ENCODE measurements at places on chromosomes 13 and 19.

- DNase-seq, result no peak
Measured at GRCh38 chr13:36242761-36243160, 28.4 kb upstream of the SOHLH2 start.

DNA sequence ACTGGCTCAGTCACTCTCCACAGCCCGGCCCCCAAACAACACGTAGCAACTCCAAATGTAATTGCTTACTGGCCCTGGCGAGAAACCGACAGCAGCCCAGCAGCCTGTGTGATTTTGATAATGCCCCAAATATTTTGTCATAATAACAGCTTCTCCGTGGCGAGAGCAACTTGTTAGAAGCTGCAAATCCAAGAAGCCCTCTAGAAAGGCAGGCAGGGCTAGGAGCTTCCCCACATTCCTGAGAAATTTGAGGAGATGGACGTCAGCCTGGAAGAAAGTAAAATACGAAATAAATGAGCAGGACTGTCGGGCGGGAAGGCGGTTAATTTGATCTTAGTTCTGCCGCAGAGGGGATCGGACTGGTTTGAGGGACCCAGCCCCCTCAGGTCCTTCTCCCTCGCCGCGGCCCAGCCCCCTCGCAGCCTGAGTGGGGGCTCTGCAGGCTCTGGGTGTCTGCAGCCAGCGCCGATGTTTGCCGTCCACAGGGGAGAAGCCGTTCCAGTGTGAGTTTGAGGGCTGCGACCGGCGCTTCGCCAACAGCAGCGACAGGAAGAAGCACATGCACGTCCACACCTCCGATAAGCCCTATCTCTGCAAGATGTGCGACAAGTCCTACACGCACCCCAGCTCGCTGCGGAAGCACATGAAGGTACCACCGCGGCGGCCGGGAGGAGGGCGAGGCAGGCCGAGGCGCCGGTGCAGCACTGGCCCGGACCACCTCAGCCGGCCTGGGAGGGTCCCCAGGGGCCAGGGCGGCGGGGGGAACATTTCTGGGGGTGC, 3.1 kb downstream of the ZIC2 start:
- no peak for DNase-seq

DNA sequence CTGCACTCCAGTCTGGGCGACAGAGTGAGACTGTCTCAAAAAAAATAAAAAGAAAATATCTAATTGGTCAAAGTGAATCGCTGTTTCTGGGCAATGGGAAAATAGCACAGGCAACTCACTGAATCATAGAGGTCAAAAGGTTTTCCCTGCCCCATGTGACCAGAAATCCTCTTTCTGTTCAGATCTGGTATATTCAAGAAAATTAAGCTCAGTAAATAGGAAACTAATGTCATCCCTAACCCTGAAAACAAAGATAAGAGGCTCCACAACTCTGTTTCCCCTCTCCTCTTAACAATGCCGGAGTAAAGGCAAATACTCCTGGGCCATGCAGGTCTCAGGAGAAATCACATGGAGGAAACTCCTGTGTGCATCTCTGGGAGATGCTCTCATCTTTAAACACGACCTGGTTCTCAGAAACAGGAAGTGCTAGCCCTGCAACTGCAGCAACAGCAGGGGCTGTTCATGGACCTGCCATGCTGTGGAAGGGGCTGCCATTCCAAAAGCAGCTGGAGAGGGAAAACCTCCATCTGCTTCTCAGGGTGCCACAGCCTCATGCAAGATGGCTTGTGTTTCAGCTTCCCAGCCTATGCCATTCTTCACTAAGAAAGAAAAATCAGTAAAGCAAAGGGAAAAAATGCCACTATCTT, 47.5 kb upstream of the SLC7A9 start:
- DNase-seq, result no peak

GRCh38 chr19:31678421-31678820, 329.2 kb upstream of the TSHZ3 start:
- DNase-seq, result no peak

GRCh38 chr19:3589439-3589838, 4.2 kb downstream of the GIPC3 start:
- no peak for DNase-seq

Data from ureter (tissue), 1 donor.